ENCODE measurements at places on chromosomes 7 and 10.

GRCh38 chr10:1186683-1186990, 130.5 kb downstream of the WDR37 start:
- no peak for DNase-seq

GRCh38 chr7:150936018-150936417, 42.1 kb downstream of the KCNH2 start:
- no peak for DNase-seq

DNA sequence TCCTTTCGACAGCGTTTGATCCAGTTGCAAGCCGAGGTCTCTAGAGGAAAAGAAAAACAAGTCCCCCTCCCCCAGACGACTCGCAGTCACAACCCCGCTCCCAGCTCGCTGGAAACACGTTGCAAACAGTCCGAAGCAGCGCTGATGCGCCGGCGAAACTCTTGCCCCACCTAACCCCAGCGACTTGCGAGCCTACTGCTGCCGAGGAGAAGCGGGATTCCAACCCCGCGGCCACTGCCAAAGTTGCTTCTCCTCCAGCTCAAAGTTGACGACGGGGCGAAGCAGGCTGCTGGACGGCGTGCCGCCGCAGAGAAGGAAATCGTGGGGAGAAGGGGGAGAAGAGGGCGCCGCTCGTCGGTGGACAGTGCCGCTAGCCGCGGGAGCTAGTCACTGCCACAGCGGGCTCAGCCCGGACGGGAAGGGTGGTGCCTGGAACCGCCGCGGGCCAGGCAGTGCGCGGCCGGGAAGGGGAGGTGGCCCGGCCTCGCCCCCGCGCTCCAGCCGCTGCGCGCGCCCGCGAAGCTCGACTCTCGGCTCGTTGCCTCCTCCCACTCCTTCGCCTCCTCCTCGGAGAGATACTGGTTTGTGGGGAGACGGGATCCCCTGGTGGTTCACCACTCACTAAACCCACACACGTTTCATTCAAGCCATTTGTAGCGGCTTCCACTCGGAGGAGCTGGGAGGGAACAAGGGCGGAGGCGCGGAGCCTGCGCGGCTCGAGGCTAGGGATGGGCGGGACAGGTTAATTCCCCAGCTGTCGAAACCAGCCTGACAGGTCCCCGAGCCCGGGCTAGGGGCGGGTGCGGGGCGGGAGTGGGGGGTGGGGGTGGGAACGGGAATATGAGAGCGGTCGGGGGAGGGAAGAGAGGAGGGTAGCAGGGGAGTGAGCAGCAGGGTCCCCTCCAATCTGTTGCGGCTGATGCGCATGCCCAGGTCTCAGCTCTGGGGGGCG, at the start of gene GPR37:
Gene GPR37 (minus strand): TSS at position 392 of the 952 bp plus-strand sequence. CDS start 816 bp downstream, outside the sequence.
- DNase-seq = no peak

DNA sequence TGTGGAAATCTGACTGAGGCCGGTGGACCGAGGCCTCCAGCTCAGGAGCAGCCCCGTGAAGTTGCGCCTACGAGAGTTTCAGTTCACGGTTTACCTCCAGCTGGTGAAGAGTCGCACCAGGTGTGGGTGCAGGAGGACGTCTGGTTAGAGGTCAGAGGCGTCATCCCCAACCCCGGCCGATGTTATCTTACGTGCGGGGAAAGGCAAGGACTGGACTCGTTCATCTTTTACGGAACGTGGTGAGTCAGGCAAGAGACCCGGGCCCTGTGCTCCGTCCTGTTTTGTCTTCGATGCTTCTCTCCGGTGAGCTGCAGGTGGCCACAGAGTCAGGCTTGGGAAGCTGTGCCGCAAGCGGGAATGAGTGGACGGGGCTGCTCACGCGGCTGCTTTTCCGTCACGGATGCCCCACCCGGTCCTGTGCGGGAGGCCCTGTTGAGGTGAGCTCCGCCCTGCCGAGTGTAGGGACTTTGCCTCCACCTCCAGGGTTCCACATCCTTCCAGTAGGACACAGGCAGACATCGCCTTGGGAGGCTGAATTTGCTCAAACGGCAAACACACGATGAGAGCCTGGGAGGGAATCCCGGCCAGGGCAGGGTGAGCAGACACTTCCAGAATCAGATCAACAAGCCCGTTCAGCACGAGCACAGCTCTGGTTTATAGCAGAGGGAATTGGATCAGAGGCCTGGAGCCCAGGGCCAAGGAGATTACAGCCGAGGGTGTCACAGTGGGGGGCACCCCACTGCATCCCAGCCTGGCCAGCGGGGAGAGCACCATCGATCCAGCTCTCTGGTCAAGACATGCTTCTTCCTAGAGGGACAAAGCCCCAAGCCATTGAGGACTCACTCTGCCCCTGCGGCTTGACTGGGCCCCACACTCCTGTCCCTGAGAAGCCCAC, 50.1 kb upstream of the INPP5A start:
- DNase-seq = no peak

DNA sequence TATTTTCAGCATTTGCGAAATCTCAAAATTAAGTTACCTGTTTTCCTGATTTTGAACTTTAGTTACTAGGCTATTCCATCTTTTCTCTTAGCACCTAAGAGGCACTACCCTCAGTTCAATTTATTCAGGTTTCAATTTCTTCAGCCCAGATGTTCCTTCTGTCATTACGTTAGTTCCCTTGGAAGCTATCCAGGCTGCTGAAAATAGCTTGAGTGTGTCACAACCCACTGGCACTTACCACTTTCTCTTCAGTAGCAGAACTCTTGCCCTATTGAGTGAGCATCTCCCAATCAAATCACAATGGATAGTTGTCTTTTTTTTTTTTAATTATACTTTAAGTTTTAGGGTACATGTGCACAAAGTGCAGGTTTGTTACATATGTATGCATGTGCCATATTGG, 332.7 kb upstream of the LRGUK start:
- no peak for DNase-seq
